AG10803 (cell line): ENCODE measurements at places on chromosomes 4 and X.

- no peak for DNase-seq
Observed at GRCh38 chrX:5324546-5324945, 904.1 kb downstream of the NLGN4X start.

DNA sequence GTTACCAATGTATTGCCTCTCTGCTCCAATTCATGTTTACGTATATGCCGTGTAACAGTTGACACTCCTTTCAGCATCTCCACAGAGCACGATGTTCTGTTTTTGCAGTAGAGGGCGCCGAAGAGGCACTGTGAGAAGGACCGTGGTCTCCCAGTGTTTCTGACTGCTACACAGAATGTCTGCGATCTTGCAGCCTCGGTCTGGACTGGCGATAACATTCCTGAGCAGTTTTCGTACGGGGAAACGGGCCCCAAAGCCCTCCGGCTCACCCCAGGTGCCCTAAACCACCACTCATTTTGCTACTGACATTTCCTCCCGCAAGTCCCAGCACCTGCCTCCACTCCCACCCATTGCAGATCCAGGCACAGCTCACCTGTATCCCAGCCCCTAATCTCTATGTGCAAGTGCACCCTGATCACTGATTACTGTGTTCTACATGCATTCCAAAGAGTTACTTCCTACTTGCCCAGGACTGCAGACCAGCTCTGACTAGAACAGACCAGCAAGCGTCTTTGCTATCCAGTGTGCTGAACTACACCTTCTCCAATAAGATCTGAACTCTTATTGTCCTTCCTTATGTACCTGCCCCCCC, 12.4 kb upstream of the NFXL1 start:
- peak; percentile 37 for DNase-seq

GRCh38 chr4:2385516-2385915, 32.9 kb downstream of the ZFYVE28 start:
- no peak for DNase-seq

DNA sequence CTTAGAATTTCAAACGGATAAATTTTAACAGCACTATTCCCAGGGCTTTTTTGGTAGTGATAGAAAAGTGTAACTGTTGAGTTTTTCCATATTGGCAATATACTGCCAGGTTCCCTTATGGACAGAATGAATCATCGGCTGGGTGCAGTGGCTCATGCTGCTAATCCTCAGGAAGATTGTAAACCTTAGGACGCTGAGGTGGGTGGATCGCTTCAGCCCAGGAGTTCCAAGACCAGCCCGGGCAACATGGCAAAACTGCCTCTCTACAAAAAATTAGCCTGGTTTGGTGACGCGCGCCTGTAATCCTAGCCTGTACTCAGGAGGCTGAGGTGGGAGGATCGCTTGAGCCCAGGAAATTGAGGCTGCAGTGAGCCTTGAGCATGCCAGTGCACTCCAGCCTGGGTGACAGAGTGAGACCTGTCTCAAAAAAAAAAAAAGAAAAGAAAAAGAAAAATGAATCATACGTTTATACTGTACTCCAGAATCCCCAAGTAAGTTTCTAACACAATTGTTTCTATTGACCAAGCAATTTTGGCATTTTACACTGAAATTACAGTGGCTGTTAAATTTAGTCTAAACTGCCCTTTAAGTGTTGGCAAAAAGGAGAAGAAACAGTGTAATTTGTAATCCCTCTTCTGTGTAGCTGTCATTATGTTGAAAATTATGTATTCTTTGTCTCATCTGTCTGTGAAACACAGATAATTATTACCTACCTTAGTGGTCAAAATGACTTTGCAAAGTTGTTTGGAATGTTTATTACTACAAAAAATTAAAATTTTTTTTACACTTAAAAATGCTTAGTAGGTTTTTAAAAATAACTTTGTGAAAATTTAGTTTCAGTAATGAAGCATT, 1.8 kb downstream of the SLC30A9 start:
- no peak for DNase-seq

DNA sequence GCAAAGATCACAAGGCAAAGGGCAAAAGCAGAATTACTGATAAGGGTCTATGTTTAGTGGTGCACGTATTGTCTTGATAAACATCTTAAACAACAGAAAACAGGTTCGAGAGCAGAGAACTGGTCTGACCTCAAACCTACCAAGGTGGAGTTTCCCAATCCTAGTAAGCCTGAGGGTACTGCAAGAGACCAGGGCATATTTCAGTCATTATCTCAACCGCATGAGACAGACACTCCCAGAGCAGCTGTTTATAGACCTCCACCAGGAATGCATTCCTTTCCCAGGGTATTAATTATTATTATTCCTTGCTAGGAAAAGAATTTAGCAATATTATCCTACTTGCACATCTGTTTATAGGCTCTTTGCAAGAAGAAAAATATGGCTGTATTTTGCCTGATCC, 51.5 kb downstream of the NPNT start:
- no peak for DNase-seq

DNA sequence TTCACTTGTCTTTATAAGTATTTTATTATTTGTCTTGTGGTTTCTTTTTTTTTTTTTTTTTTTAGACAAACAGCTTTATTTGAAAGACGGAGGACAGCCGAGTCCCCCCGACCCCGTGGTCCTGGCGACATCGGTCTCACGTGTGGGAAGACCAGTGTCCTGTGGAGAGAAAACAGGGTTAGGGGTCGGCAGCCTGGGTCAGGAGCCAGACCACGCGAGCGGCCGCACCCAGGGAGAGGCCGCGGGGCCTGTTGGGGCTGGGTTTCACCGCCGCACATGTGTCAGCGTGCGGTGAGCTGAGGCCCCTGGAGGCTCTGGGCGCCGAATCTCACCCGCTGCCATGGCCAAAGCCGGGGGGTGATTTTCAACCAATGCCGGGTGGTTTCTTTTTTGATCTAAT, 17.8 kb upstream of the RAB33B start:
- no peak for DNase-seq

GRCh38 chr4:80608281-80608980, 272.9 kb downstream of the CFAP299 start:
- peak; percentile 54 for DNase-seq

DNA sequence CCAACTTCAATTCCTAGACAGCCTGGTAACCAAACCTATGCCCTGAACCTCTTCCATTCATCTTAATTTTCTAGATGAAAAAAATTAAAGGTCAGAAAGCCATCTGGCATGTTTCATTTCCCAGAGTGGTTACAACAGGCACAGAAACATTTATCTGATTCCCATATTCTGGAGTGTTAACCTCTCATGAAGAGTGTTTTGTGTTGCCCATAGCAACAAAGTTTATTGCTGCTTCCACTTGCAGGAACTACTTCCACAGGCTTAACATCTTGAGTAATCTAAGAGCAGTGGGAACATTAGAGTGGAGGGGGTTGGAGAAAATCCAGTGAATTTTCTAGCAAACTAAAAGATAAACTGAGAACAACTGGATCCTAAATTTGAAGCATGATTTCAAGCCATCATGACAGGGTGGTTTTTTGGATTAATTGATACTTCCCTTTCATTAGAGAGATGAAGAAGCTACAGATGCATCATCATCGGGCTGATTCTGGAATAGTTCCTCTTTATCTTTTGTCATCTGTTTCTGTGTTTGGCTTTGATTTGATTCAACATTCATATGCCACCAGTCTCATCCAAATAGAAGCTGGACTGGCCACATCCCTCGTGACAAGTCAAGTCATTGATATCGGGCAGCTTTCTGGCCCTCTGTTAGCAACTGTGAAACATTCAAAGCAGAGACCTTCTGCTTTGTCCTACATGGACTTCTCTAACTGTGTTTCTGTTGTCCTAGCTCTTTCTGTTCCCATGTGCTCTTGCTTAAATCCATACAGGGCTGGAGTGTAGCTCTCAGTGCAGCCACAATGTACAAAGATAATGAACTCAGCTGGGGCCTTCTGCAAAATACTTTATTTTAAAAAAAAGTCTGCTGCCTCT, 167.3 kb downstream of the MID1IP1 start:
- DNase-seq = peak; percentile 20

- peak; percentile 62 for DNase-seq
Observed at GRCh38 chr4:153294631-153295030, 49.9 kb upstream of the MND1 start.

GRCh38 chr4:85953651-85954018, 406.2 kb downstream of the MAPK10 start:
- peak; percentile 40 for DNase-seq

DNA sequence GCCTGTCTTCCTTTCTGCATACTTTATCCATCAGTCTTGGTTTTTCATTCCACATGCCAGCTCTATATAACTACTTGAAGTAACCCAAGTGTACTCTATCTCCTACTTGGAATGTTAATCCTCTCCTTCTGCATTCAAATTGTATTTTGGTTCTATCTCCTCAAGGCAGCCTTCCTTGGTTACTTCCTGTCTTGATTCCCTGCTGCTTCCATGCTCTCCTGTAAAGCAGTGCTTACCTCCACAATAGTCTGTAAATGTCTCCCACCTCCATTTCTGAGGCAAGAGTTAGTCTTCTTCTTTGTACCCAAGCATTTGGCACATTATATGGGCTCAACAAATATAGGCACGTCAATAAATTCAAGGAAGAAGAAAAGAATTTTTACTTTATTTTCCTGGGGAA, 298.4 kb downstream of the ARHGAP24 start:
- DNase-seq = no peak

GRCh38 chr4:146018247-146018646, 79.6 kb upstream of the ZNF827 start:
- no peak for DNase-seq

GRCh38 chrX:129523079-129523911, at the start of gene SMARCA1:
TSS of gene SMARCA1 (minus strand) at chrX:129523490. CDS start at chrX:129523370, 120 bp downstream.
- peak; percentile 61 for DNase-seq

GRCh38 chrX:134760650-134761049, 102.4 kb upstream of the PLAC1 start:
- no peak for DNase-seq

DNA sequence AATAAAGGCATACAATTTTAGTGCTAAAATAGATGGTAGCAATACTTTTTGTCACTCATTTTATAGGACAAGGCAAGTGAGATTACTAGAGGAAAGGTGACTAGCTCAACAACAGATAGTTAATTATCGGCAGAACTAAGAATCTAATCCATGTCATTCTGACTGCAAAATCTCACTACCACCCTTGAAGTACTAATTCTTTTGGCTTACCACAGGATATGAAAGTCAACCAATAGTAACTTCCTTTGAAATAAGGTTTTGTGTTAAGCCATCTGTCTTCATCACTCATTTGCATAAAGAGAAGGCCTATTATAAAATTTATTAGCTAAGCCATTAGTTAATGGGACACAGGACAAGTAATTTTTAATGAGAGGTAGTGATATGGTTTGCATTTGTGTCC, 25.3 kb upstream of the ZMAT1 start:
- no peak for DNase-seq

- no peak for DNase-seq
Observed at GRCh38 chrX:143754183-143754582, 33.6 kb upstream of the SPANXN2 start.

- DNase-seq = no peak
Observed at GRCh38 chr4:55247521-55247920, 98.5 kb upstream of the SRD5A3 start.

DNA sequence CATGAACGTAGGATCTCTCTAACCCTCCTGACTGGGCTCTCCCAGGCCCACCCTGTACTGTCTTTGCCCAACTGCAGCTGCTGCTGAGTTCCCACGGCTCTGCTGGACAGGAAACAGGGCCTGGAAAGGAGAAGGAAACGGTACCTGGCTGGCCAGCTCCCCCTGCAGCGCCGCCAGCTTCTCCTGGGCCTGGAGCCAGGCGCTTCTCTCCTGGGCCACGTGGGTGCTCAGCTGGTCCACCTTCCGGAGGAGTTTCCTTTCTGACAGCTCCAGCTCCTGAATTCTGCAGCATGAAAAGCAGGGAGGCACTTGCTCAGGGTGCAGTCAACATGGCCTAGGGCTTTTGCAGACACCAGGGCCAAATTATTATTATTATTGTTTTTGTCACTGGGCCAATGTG, 6.5 kb downstream of the C4orf50 start:
- DNase-seq = no peak

- no peak for DNase-seq
Observed at GRCh38 chr4:118991686-118992085, 103.0 kb downstream of the SYNPO2 start.

DNA sequence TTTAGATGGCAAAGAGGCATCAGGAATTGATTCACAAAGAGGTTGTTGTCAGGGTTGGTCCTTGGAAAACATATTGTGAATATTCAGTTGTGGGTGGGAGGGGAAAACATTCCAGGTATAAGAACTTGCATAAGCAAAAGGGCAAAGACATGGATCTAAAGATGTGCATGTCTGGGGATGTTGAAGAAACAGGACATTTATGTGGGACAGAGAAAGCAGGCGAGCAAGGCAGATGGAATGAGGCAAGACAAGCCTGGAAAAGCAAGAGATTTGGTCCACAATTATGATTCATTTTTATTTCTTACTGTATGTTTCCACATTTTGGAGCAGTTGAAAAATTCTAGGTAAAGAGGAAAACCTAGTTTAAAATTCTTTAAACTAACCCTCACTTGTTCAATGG, 134.9 kb upstream of the CXXC4 start:
- DNase-seq = no peak

- peak; percentile 83 for DNase-seq
Observed at GRCh38 chr4:114078636-114079035, 99.2 kb upstream of the ARSJ start.

DNA sequence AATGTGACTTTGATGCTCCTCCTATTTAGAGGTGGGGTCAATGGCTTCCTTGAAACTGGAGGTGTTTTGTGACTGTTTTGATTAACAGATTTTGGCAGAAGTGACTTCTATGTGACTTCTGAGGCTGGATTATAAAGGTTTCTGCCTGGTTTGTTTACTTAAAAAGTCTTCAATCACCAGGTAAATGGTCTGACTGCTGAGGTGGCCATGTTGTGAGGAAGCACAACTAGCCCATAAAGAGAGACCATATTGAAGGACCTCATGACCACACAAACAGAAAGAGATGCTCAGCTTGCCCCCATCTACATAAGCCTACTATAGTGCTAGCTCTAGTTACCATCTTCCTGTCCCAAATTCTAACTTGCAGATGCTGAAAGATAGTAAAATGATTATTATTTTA, 14.3 kb upstream of the LSM6 start:
- DNase-seq = no peak

DNA sequence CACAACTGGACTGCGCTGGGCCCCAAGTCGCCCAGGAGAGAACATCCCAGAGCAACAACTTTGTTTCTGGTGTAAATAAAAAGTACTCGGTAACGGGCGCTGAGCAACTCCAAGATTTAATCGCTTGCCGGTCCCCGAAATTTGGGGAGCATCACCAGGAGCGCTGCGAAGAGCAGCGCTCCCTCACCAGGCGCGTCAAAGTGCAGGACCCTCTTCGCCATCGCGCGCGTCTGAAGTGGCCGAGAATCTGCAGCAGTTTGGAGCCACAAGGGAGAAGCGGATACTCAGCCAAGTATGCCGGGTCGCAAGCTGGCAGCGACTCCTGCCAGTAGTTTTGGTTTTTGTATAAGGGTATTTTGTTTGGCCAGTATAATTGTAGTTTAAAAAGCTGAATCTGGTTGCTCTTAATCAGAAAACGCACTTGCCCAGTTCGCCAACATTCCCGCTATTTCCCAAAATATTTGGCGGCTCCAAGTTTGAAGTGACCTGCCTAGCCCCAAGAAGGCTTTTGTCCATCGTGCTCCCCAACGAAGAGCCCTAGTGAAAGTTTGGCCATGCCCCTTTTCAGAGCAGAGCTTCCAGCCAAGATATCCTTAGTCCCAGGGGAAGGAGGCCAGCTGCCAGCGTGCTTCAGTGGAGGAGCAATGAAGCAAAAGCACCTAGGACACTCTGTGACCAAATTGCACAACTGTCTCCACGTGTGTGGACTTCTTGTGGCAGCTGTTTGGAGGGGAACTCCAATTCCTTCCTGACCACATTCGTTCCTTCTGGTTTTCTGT, 557 bp upstream of the KDR start:
- peak; percentile 2 for DNase-seq
